Activated T-helper 2 cell treated with anti-CD3 and anti-CD28 coated beads, Interferon-gamma antibody, Interleukin-2, Interleukin-4, amounts not matched to agents 10 μg/mL and 5 μg/mL and 100 μg/mL, durations not matched to agents 14 hours and 24 hours and 36 hours (primary cell): ENCODE measurements at places on chromosomes 12 and 14.
A peak's percentile ranks its signal among the peaks of the same experiment; 100 is the strongest.

DNA sequence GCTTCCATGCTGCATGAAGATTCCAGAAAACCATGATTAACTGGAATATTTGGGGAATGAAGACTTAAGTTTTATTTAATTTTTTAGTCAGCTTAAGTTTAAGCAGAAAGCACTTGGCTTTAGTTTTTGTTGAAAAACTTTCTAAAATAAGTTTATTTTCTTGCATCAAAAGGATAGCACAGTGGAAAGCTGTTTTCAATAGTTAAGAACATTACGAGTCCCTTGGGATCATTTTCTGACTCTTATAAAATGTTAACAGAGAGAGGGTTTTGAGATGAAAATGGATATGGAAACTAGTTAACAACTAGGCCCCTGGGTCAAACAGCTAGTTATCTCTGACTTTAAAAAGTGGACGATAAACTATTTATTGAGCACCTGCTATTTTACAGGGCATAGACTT, 181.9 kb upstream of the SLC38A2 start:
- no peak for DNase-seq

- DNase-seq: no peak
Observed at GRCh38 chr14:87457720-87458119, 535.3 kb downstream of the GALC start.

GRCh38 chr12:46985816-46986215, 93.6 kb upstream of the PCED1B start:
- DNase-seq: no peak

- DNase-seq: no peak
Observed at GRCh38 chr12:41254004-41254914, 66.1 kb downstream of the PDZRN4 start.

- no peak for DNase-seq
Observed at GRCh38 chr14:103488960-103489359, 33.7 kb downstream of the CKB start.

GRCh38 chr12:27013611-27014084, 536 bp downstream of the TM7SF3 start:
- no peak for DNase-seq

GRCh38 chr14:81831128-81831820, 297.6 kb upstream of the SEL1L start:
- DNase-seq: no peak

GRCh38 chr14:61126603-61127498, 145.8 kb downstream of the SLC38A6 start:
- no peak for DNase-seq

- no peak for DNase-seq
Observed at GRCh38 chr12:22160396-22161003, 114.5 kb downstream of the CMAS start.

DNA sequence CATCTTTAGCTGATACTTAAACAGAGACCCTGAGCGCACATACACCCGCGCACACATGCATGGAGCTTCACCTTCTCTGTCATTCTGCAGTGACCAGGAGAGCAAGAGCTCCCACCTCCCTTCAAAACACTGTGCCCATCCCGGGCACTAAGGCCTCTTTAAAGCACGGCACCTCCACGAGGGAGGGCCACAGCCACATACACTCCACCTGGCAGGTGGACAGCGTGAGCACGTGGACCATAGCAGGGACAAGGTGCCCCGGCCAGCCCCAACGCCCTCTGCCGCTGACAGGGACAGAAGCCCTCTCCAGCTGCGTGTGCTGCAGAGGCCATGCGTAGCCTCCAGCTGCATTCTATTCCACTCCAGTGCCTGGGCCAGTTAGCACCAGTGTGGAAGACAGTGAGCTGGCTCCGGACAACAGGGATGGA, 5.4 kb downstream of the GAPDH start:
- DNase-seq: no peak

- DNase-seq: no peak
Observed at GRCh38 chr12:9646794-9647781, 22.4 kb upstream of the CLEC2D start.

DNA sequence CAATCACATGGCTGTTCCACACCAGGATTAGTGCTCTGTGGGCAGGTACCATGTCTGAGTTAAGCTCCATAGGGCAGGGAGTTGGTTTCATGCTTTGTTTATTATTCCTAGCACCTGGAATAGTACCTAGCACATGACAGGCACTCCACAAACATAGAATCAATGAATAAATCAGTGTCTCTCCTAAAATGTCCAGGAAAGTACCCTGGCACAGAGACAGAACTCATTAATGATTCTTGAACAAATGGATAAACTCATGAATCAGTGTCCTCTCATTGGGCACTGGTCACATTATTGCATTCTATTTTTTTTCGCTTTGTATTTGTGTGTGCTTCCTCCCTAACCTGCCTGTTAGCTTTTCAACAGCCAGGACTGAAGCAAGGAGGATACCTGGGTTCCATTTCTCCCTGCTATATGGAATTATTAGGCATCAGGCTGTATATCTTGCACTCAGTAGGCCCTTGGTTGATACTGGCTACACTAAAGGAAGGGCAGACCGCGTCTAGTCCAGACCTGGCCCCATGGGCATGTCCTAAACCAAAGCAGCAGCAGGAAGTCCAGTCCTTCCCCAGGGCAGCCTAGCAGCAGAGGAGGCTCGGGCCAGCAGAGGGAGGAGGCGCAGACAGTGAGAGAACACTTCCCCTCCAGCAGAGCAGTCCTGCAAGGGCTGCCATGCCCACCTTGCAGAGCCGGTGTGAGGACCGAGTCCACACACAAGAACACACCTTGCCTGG, 18.4 kb downstream of the HDAC7 start:
- no peak for DNase-seq

- DNase-seq: no peak
Observed at GRCh38 chr14:56185992-56186391, 67.8 kb downstream of the PELI2 start.

GRCh38 chr12:89278169-89278568, 74.1 kb downstream of the DUSP6 start:
- DNase-seq: no peak

DNA sequence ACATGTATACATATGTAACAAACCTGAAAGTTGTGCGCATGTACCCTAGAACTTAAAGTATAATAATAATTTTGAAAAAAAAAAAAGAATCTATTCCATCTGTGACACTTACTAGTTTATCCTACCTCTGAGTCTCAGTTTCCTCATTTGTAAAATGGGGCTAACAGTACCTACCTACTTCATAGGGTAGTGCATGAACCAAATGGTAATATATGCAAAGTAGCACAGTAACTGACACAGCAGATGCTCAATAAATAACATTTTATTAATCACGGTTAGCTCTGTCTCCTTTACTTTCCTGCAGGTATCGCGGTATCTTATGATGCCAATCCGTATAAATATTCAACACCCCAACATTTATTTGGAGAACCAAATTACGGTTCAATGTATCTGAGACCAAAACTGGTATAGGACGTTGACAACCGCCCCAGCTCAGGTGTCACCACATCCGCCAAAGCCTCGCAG, 703 bp downstream of the TMED10 start:
- no peak for DNase-seq

DNA sequence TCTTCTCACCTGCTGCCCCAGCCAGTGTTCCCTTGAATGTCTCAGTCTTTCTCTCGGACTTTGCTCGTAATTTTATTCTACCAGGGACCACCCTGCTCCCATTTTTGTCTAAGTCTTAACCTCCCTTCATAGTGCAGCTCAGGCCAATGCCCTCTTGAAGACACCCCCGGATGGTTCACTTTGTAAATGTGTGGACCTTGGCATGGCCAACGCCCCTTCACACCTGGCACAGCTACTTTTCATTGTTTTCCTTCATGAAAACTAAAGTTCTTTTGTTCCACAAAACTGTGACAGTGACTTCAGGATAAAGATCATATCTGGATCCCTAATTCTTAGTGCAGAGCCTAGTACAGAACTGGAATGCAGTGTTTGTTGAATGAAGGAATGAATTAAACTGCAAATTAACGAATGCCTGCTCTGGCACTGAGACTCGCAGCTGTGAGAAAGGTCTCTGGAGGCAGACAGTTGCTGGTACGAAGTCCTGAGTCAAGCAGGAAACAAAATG, 3.5 kb upstream of the RNASE4 start:
- no peak for DNase-seq

DNA sequence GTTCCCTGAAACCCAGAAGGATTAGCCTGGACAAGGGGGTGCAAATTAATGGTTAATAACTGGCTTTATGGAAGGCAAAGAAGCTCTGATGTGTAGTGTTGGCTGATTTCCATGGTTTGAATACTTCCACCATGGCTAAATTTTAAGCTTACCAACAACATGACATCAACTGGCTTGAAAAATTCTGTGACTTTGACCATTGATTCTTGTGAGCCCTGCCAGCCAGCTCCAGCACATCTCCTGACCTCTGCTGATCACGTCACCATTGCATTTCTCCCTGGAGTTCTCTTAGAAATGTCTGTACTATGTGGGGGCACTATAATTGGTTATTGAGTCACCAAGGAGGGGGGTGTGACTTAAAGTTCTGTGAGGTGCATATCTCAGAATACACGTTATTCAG, 171.2 kb downstream of the MYRFL start:
- DNase-seq: no peak

GRCh38 chr14:58690801-58691516, 53.2 kb downstream of the DACT1 start:
- DNase-seq: no peak

GRCh38 chr12:6166808-6167207, 33.4 kb upstream of the CD9 start:
- no peak for DNase-seq

GRCh38 chr12:89163918-89164317, 188.4 kb downstream of the DUSP6 start:
- DNase-seq: no peak

DNA sequence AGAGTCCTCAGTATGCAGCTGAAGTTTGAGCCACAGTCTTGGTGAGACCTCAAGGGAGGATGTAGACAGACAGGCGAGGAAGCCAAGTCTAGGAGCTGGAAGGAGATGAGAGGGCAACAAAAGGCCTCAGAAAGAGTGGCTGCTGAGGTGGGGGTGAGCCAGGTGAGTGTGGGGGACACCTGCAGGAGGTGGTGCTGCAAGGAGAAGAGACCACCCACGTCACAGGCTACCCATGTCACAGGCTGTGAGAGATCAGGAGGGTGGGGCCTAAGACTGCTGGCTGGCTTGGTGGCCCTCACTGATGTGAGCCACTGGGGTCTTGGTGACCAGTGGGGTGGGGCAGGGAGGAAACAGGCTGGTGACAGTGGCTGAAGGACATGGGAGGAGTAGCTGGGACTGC, 97.3 kb downstream of the KIF26A start:
- DNase-seq: no peak

DNA sequence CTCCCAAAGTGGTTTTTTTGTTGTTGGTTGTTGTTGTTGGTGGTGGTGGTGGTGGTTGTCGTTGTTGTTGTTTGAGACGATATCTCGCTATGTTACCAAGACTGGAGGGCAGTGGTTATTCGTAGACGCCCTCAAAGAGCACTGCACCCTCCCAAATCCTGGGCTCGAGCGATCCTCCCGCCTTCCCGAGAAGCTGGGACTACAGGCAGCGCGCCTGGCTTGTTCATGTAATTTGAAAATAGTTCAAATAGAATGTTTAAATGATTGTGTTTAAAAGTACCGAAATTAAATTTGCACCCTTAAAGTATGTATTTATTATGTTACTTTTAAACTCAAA, 439 bp upstream of the ANAPC5 start:
- no peak for DNase-seq

- DNase-seq: no peak
Observed at GRCh38 chr12:91417650-91418049, 235.0 kb upstream of the DCN start.

DNA sequence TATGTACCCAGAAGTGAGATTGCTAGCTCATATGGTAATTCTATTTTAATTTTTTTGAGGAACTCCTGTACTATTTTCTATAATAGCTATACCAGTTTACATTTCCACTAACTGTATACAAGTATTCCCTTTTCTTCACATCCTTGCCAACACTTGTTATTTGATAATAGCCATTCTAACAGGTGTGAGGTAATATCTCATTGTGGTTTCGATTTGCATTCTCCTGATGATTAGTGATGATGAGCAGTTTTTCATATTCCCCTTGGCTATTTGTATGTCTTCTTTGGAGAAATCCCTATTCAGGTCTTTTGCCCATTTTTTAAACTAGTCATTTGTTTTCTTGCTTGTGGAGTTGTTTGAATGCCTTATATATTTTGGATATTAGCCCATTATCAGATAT, 121.3 kb downstream of the BBS10 start:
- no peak for DNase-seq

DNA sequence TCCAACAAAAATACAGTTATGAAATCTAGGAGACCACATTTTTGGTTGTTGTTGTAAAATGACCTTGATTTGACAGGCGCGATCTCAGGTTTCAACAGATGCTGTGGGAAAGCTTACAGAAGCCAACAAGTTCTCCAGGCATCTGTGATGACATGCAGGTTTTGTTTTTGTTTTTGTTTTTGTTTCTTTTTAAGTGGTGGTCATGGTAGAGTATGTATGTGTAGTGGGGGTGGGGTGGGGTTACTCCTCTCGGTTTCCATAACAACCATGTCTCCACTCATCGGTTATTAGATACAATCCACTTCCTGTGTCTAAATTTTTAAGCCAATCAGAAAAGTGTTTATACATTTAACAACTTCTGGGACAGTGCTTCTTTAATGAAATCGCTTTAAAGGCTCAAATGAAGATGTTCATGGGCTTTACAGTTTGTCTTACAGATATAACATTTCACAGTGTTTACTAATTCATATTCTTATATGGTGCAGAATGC, 199.9 kb upstream of the FOXN3 start:
- DNase-seq: peak; percentile 59

- no peak for DNase-seq
Observed at GRCh38 chr12:6124411-6125309, at the start of gene VWF. Gene VWF (minus strand): TSS chr12:6124670. CDS start chr12:6123196, 1,474 bp downstream.

DNA sequence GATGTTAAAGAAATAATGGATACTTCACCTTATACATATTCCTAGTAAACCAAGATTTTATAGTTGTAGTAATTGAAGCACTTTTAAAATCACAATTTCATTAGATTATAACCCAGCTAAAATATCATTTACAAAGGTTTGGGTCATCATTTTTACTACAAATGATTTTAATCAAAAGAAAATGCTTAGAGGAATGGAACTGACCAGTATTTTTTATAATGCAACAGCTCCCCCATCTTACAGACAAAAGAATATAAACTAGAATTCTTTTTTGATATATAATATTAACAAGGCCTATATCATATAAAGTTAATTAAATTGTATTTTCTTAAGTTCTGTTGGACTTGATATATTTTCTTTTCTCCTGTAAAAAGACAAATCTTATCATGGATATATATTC, 20.4 kb upstream of the LRFN5 start:
- no peak for DNase-seq

- DNase-seq: no peak
Observed at GRCh38 chr14:30242744-30243143, 315.1 kb upstream of the PRKD1 start.

- DNase-seq: no peak
Observed at GRCh38 chr12:30783946-30784345, 29.2 kb upstream of the CAPRIN2 start.

- DNase-seq: peak; percentile 47
Observed at GRCh38 chr14:64823305-64823861, 56.3 kb downstream of the SPTB start.

GRCh38 chr14:34920339-34920738, 45.2 kb upstream of the BAZ1A start:
- DNase-seq: no peak

- DNase-seq: no peak
Observed at GRCh38 chr14:74824997-74825396, 50.9 kb downstream of the PROX2 start.

GRCh38 chr14:27392153-27392552, 794.3 kb upstream of the NOVA1 start:
- no peak for DNase-seq
